Esophagus squamous epithelium (tissue), 5 donors: ENCODE measurements at places on chromosomes 11 and 22.

GRCh38 chr11:68552542-68552941, 92.0 kb downstream of the PPP6R3 start:
- DNase-seq, result no peak

DNA sequence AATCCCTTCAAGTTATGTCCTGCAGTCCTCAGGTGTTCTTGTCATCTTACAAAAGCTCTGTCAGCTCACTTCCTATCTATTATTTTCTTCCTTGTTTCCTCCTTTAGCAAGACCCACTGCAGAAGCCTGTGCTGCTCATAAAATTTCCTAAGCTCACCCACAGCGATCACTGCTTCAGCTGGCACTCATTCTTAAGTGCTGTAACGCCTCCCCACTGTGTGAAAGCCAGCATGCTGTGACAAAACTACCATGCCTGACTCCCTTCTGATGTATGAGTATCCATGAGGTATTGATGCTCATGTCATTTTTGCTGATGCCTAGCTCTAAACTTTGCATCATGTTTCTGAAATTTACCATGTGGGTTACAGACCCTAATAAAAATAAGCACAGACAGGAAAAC, 41.5 kb upstream of the CNTN5 start:
- no peak for DNase-seq

DNA sequence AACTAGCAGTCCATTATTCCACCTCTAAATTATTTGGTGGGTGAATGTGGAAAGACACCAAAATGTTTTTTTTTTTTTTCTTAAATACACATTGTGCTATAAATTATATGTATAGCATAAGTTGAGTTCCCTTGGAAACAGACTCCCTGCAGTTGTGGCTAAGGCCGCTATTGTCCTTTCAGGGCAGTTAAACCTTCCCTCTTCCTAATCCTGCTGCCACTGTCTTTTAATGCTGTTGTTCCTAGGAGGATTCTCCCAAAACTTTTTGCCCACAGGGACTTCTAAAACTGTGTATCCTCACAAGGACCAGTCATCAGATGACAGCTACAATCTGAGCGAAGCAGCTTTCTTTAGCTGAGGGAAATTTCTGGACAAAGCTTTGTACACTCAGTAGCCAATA, 478.9 kb upstream of the CHORDC1 start:
- no peak for DNase-seq

GRCh38 chr11:123122341-123122740, 60.4 kb upstream of the HSPA8 start:
- no peak for DNase-seq

DNA sequence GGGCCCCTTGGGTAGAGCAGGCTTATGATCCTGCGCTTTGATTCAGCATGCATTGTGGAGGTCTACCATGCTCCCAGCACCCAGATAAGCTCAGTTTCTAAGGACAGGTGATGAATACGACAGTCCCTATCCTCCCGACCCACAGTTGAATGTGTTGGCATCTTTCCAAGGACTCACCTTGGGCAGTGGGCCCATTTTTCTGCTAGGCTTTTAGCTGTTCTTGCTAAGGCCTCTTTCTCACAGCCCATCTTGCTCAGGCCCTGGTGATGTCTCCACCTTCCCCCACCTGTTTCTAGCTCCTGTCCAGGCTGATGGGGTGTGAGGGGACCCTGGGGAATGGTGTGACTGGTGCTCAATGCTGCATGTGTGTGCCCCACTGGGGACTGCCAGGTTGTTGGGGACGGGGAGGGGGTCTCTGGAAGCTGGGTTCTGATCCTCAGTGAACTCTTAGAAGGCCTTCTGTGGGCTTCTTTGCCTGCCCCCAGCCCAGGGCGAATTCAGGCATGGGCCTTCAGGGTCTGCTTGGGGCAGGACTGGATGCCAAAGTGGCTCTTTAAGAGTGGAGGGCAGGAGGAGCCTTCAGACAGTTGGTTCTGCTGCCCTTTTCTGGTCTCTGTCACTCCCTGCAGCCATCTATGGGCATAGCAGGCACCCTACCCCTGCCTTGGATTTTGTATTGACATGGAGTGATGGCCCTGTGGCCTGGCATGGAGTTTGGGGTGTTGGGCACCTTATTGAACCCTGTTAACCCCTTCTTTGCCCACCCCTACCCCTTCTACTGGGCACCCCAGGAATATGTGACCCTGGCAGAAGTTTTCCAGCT, 33.1 kb downstream of the PHLDB1 start:
- no peak for DNase-seq

DNA sequence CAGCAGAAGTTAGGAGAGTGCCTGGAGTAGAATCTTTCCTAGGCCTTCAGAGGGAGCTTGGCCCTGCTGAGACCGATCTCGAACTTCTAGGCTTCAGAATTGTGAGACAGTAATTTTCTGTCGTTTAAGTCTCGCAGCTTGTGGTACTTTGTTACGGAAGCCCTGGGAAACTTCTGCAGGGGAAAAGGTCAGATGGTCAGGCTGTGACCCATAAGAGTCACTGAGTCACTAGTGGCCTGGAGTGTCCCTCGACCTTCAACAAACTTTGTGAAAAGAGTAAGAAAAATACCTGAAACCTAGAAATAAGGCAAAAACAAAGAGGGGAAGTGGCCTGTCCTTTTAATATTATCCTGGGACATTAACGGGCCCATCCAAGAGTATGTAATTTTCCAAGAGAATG, 34.6 kb downstream of the CSNK2A3 start:
- DNase-seq, result no peak

DNA sequence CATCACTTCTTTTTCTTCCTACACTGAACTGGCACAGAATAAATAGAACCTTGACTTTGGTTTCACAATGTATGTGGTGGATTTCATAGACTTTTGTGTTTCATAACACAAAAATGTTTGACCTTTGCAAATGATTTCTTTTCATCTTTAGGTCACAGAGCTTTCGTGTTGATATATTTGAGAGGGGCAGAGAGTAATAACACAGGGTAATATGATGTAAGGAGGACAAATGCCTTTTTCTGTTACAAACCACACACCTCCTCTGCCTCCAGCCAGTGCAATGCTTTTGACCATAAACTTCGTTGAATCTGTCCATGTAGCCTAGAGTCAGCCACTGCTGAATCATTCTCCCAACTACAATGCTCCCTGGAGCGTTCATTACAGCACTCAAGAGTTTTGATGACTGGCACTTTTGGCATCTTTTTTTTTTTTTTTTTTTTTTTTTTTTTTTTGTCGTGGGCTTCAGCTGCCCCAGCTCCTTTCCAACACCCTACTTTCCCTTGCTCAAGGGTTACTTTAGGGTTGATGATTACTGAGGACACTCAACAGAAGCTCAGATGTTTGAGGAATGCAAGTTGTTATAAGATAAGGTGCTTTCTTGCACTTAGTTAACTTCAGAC, 11.4 kb upstream of the CAT start:
- DNase-seq, result no peak

DNA sequence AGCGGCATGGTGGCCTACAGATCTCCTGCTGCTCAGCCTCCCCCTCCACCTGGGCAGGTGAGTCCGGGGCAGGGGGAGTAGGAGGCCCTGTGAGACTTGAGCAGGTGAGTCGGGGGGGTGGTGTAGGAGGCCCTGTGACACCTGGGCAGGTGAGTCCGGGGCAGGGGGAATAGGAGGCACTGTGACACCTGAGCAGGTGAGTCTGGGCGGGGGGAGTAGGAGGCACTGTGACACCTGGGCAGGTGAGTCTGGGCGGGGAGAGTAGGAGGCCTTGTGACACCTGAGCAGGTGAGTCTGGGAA, 299.3 kb downstream of the BRD1 start:
- DNase-seq, result no peak

GRCh38 chr11:118911113-118911879, 14.4 kb downstream of the BCL9L start:
- DNase-seq, result no peak

- no peak for DNase-seq
Observed at GRCh38 chr11:128398517-128399250, 188.7 kb downstream of the ETS1 start.

DNA sequence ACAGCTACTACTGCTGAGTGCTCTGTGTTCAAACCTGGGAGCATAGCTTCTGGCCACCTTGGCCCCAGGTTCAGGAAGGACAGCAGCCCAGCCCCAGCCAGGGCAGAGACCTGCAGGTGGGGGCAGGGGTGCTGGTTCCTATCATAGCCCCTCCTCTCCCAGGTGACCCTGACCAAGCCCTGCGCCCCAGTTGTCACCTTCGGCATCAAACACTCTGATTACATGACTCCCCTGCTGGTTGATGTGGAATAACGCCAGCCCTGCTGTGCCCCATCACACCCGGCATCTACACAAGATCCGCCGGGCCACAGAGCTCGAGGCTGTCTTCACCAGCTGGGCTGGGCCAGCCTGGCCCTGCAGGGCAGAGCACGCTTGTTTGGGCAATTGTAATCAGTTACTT, 6.9 kb downstream of the SCGB1C1 start:
- no peak for DNase-seq

DNA sequence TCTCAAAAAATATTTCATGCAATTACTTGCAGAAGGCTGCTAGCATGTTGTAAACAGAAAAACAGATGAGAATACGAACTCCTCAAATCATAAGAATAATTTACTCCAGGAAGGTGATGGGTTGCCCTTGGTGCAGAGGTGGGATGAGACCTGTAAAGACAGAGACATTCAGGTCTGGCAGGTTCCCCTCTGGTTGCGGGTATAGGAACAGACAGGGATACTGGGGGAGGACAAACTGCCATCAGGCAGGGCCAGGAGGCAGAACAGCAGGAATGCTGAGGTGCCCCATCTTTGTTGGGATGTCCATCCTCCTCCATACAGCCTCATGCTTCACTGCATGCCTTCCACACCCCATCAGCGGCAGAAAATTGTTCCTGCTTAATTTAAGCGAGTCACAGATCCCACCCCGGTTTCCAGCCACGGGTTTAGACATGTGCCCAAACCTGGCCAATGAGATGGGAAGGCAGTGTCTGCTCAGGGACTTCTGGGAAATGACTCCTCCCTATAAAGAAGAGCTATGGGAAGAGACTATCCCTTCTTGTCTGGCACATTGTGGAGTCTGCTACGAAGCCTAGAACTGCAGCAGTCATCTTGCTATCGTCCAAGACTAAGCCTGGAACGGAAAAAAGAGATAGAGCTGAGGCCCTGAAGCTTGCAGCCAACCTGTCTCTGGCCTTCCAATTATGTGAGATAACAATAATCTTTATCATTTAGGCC, 23.1 kb upstream of the IRAG1 start:
- no peak for DNase-seq

- DNase-seq, result no peak
Observed at GRCh38 chr11:117876059-117876340, 458 bp downstream of the FXYD6 start.

GRCh38 chr22:44287121-44287693, 25.5 kb downstream of the SHISAL1 start:
- DNase-seq, result no peak

GRCh38 chr11:130999992-131000770, 83.9 kb upstream of the SNX19 start:
- no peak for DNase-seq

- no peak for DNase-seq
Observed at GRCh38 chr11:2732261-2732939, 32.6 kb upstream of the KCNQ1OT1 start.

DNA sequence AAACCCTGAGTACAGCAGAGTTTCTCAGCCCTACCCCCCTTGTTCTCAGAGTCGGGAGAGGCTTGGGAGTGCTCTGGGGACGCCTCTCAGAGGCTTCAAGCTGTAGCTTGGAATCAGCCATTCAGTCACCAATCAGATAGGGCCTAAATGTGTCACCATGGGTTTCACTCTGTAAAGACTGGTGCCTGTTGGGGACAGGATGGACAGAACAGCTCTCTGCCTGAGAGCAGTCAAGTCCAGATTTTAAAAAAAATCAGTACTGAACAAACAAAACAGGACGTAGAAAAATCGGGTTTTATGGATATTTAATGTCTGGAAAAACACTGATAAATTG, 1.3 kb downstream of the FADD start:
- DNase-seq, result no peak

- no peak for DNase-seq
Observed at GRCh38 chr11:6703247-6704063, 20.3 kb upstream of the MRPL17 start.

DNA sequence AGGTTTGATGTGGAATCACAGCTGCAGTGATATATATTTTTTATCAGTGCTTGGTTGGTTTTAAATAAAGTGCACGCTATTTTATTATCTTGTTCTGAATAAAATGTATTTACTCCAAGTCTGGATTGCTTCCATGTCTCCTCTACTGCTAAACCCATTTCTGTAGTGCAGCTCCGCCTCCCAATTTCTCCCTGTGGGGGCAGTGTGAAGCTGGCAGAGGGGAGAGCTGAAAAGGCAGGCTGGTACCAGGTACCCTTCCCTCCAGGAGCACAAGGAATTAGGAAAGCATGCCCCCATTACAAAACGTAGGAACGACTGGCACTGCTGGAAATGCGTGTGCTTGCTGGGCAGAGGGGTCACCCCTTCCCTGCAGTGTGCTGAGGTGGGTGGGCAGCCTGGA, 934 bp upstream of the TMEM132A start:
- no peak for DNase-seq

GRCh38 chr11:13687271-13687670, 18.8 kb downstream of the FAR1 start:
- DNase-seq, result no peak

GRCh38 chr11:93728792-93729128, 12.5 kb downstream of the TAF1D start:
- DNase-seq, result no peak

- no peak for DNase-seq
Observed at GRCh38 chr11:18317551-18317950, 4.4 kb downstream of the HPS5 start.

DNA sequence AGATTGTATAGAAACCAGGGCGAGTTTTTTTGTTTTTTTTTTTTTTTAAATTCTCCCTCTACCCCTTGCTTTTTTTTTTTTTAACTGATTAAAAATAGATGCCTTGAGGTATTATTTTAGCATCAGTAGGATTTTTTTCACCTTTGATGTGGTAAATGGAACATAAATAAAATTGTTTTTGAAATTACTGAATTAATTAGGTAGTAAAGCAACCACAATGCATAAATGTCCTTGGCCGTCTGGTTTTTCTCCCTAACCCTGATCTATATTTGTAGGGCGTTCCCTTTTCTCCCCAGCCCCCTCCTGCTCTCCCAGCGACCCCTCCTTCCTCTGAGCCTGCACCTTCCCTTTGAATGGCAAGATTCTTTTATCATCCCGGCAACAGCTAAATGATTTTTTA, 107.8 kb downstream of the ZBTB16 start:
- DNase-seq, result no peak

- no peak for DNase-seq
Observed at GRCh38 chr11:114059278-114059983, at the start of gene ZBTB16. TSS of gene ZBTB16 (plus strand) at chr11:114059711. CDS start at chr11:114063301, 3,590 bp downstream.

DNA sequence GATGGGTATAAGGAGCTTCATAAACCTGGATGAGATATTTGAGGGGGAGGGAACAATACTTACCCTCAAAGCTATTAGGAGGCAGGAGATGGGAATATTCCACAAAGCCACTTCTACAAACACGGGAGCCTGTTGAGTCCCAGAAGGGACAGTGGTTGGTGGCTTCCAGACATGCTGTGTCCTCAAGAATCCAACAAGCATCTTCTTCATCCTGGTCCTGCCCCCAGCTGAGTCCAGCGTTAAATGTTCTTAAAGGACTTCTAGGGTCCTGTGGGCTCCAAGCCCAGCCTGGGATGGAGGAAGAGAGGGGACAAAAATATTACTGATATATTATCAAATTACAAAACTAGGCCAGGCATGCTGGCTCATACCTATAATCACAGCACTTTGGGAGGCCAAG, 2.3 kb downstream of the CSKMT start:
- DNase-seq, result no peak

GRCh38 chr22:45208696-45208992, 32.0 kb downstream of the KIAA0930 start:
- DNase-seq, result no peak
